ENCODE measurements at places on chromosomes 11 and 22. TPM values are rescaled to one million over a fixed set of nuclear protein-coding genes. Genes with fewer than 3 reads are reported as not detected.

DNA sequence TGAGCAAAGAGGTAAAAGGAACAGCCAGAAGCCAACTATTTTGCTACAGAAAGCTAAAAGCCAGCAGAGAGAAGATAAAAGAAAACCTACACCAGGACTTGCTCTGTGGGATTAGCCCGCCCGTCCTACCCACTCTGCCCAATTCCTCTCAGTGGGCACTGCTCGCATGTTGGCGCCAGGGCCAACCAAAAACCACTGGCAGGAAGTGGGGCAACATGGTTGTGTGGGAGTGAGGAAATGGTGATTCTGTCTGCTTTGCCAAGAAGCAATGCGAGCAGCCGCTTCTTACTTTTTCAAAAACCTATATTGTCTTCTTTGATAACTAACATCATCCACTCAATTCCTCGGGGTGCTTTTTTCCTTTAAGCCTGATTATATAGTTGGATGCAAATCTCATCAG is 14.2 kb upstream of the APOA1 start:
- H3K27ac ChIP-seq: no peak overlapping the region
- no peaks in the 10 kb centered on the region for H3K27me3 ChIP-seq
- H3K36me3 ChIP-seq: peaks cover 7% of the 10 kb centered on the region
- H3K4me1 ChIP-seq: peaks cover 26% of the 10 kb centered on the region
- H3K4me3 ChIP-seq: no peak overlapping the region

DNA sequence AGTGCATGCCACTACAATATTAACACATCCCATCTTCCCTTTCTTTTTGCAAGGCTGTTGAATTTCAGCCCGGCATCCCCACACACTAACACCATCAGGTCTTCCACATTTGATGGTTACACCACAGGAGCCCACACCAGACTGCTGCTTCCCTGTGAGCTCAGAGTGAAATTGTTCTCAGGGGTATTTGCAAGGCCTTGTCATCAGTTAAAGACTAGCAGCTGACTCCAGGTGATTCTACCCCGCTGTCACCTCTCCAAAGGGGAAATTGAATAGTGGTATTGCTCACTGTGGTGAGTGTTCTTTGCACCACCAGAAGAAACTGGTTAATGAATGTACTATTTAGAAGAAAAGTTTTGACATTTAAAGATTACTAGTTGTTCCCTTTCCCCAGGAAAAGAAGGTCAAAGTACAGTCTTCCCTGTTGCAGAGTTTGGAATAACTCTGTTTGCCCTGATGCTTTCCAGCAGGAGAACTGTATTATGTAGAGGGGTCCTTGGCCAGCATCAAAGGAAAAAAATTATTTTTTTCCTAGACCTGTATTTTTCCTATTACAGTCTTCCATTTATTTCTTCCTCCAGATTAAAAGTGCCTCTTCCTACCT is 41.9 kb downstream of the BID start:
- H3K36me3 ChIP-seq: peaks cover 15% of the 10 kb centered on the region
- no peak for DNase-seq
- no peaks in the 10 kb centered on the region for H3K27me3 ChIP-seq
- H3K4me1 ChIP-seq: peaks cover 9% of the 10 kb centered on the region

DNA sequence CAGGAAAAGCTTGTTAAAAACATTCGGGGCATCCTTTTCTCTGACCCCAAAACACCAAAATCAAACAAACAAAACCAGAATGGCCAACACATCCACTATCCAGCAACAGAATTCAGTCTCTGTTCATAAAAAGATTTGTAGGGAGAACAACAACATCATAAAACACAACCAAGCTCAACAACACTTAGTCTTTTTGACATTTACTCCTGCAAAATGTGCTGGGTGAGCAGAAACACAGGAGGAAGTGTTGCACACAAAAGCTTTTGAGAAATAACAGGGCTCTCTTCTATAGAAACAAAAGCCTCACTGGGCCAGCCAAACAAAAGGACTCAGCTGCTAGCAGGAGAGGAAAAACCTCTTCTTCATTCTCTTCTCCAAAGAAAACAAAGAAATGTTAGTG is 736.0 kb upstream of the CCDC90B start:
- no peak overlapping the region for H3K4me3 ChIP-seq
- no peak overlapping the region for H3K27ac ChIP-seq
- no peaks in the 10 kb centered on the region for H3K36me3 ChIP-seq
- H3K4me1 ChIP-seq: no peaks in the 10 kb centered on the region
- H3K27me3 ChIP-seq: no peaks in the 10 kb centered on the region

Gene SERPING1
- total RNA-seq: not detected

- H3K27ac ChIP-seq: no peak overlapping the region
- H3K4me1 ChIP-seq: no peaks in the 10 kb centered on the region
- no peak overlapping the region for H3K4me3 ChIP-seq
- H3K27me3 ChIP-seq: peaks cover 4% of the 10 kb centered on the region
- DNase-seq: no peak
Observed at GRCh38 chr11:63931045-63931444, 7.8 kb upstream of the NAA40 start.

GRCh38 chr11:99098751-99099150 is 78.0 kb downstream of the CNTN5 start:
- no peaks in the 10 kb centered on the region for H3K36me3 ChIP-seq
- H3K4me3 ChIP-seq: no peak overlapping the region
- DNase-seq: no peak
- H3K27ac ChIP-seq: no peak overlapping the region
- H3K4me1 ChIP-seq: no peaks in the 10 kb centered on the region

GRCh38 chr22:45460288-45461109 is 42.2 kb upstream of the FBLN1 start:
- no peaks in the 10 kb centered on the region for H3K4me1 ChIP-seq
- no peak overlapping the region for H3K27ac ChIP-seq
- no peaks in the 10 kb centered on the region for H3K27me3 ChIP-seq
- H3K4me3 ChIP-seq: no peak overlapping the region
- DNase-seq: no peak

Data from endothelial cell of umbilical vein (primary cell).